HTR-8/SVneo (cell line): ENCODE measurements at places on chromosomes 16 and 17.

DNA sequence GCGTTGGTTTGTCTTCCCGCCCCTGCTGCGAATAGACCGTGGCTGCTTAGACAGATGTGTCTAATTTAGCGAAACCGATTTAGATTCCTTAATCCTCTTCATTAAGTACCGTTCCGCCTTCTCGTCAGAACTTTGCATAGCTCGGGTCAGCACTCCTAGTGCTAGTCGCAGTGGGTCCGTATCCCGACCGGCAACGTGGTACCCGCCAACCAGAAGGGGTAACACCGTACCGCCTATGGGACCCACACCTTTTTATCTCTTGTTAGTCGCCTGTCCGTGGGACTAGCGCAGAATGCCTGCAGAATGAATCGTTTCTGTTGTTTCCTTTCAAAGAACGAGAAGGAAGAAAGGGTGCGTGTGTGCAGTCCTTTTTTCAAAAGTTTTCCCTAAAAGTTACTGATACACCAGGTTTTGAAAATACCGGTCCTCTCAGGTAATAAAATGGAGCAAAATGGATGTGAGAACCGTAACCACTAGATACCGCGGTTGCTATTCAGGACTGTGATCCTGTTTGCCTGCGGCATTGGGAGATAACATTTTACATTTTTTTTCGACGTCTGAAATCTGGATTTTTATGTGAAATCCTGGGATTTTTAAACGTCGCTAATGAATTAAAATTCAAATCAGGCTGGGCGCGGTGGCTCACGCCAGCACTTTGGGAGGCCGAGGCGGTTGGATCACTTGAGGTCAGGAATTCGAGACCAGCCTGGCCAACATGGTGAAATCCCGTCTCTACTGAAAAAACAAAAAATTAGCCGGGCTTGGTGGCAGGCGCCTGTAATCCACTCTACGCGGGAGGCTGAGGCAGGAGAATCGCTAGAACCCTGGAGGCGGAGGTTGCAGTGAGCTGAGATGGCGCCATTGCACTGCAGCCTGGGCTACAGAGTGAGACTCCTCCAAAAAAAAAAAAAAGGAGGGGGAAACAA, 998 bp upstream of the SRSF1 start:
- DNase-seq: no peak

DNA sequence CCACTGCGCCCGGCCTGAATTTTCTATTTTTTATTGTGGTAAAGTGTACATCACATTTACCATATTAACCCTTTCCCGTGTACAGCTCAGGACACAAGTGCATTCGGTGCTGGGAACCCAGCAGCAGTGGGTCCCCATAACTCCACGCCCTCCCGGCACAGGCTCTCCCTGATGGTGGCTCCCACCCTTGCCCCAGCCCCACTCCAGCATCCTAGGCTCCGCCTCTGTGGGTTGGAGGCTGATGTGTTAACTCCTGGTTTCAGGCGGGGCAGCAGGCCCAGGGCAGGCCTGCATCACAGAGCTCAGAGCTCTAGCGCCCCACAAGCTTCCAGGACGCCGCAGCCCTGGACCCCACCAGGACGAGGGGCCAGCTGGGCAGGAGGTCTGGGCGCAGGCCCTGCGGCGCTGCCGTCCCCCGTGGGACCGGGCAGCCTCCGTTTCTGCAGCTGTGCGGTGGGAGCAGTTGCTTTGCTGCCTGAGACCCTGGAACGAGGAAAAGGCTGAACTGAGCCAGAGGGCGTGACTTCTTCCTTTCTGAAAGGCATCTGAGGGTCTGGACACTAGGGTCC, 19.6 kb downstream of the ZFPM1 start:
- DNase-seq: no peak

DNA sequence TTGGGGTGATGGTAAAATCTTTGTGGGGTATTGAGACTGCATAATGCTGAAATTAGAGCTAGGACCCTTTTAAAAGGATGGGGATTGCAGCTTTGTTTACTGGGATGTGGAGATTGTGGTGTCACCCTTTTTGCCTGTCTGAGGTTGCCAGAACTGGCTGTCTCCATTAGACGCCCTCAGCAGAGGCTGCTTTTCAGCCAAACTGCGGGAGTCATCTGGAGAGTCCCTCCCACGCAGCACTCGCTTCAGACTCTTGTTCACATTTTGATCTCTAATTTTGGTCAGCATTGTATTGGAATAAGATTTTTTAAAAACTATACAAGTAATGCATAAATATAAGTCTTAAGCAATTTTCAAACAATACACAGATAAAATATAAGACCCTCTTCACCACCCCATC, 27.9 kb upstream of the JPT2 start:
- no peak for DNase-seq

- DNase-seq: no peak
Observed at GRCh38 chr17:76732734-76733617, 4.2 kb downstream of the SRSF2 start.

- DNase-seq: no peak
Observed at GRCh38 chr17:63543822-63544420, 6.4 kb upstream of the DCAF7 start.

- DNase-seq: no peak
Observed at GRCh38 chr17:1574697-1575471, 12.3 kb upstream of the PITPNA start.

GRCh38 chr16:25040543-25040942, 25.4 kb upstream of the ARHGAP17 start:
- DNase-seq: no peak

DNA sequence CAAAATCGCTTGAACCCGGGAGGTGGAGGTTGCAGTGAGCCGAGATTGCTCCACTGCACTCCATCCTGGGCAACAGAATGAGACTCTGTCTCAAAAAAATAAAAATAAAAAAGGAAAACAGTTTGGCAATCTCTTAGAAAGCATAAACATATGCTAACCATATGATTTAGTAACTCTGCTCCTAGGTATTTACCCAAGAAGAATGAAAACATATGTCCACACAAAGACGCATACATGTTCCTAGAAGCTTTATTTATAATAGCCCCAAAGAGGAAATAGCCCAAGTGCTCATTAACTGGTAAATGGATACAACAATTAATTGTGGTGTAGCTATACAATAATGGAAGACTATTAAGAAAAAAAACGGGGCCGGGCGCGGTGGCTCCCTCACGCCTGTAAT, 18.5 kb upstream of the CDH1 start:
- no peak for DNase-seq

DNA sequence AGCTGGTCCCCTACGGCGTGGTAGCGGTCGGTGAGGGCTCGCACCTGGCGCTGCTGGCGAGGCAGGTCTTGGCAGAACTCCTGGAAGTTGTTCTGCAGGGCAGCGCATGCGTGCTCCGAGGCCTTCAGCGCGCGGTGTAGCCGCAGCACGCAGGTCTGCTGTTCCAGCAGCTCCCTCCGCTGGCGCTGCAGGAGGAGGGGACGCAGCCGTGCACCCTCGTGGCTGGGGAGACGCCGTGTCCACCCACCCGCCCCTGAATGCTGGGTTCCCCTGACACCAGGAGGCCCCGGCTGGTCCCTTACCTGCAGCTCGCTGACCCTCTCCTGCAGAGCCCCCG, 12.2 kb downstream of the EVPL start:
- no peak for DNase-seq

DNA sequence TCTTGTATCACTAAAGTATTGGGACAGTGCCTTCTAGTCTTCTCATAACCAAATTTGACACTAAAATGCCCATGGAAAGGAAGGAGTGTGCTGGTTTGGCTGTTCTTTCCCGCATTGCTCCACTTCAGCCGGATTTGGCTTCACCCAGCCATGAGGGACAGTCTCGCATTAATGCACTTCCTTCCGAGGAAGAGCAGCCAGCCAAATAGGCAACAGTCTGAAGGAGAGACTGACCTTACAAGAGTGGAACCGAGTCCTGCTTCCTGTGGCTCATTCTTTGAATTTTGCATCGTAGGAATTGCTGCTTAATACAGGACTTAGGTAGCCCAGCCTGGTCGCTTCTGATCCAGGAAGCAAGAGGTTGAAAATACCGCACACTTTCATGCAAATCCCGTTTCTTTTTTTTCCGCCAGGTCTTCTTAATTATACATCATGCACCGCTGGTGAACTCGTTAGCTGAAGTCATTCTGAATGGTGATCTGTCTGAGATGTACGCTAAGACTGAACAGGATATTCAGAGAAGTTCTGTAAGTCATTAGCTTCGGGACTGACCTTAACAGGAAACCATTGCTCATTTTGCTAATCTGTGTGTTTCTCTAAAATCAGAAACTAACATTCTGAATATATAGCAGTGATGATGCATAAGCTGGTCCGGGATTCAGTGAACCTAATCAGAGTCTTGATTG, 38.2 kb downstream of the CLEC16A start:
- no peak for DNase-seq

DNA sequence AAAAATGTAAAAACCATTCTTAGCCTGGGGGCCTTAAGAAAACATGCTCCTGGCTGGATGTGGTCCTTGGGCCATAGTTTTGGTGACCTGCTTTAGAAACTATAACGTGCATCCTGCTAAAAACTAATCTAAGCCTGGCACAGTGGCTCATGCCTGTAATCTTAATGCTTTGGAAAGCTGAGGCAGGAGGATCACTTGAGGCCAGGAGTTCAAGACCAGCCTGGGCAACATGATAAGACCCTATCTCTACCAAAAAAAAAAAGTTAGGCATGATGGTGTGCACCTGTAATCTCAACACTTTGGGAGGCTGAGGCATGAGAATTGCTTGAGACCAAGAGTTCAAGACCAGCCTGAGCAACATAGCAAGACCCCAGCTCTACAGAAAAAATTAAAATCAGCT, 183.8 kb upstream of the CHMP6 start:
- DNase-seq: no peak
